ENCODE measurements at places on chromosomes 1 and 21.

- no peak for DNase-seq
Observed at GRCh38 chr1:6133146-6133895, 46.8 kb downstream of the CHD5 start.

DNA sequence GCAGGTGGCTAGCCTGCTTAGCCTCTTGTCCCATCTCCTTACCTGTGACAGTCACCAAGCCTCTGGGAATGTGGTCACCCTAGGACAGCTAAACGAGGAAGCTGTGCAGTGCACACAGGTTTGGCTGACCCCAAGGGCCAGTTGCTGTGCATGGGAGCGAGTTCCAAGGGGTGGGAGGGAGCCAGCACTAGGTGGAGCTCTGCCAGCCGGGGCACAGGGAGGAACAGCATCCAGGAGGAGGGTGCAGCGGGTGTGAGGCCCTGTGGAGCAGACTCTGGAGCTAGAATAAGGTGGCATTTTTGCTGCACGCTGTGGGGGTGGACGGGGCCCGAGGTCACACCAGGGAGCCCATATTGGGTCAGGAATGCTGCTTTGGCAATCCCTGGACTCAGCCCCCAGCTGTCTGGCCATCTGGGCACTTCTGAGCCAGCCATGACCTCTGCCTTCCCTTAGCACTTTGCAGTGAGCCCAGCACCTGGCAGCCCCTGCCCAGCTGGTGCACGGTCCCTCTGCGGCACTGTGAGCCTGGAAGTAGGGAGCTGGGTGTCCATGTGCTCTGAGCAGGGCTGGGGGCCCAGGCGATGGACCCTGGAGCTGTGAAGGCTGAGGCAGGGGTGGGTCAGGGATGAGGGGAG lies 8.7 kb downstream of the PDXK start:
- DNase-seq = no peak

DNA sequence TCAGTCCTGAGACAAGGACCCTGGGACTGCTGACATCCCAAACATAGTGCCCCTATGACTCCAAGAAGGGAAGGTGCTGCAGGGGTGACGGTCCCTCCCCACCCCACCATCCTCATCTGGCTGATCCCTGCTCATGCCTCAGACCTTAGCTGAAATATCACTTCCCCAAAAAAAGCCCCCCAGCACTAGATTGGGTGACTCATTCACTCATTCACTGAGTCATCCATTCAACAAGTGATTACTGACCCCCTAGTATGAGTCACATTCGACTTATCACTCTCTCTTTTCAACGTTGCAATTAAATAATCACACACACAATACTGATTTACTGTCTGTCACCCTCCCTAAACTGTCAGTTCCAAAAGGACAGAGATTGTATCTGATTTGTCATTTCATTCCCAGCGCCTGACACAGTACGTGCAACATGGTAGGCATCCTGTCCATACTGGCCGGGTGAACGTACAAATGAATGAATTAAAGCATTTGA lies 48.6 kb downstream of the HIVEP3 start:
- DNase-seq = no peak

GRCh38 chr1:150322310-150322709 lies 977 bp downstream of the PRPF3 start:
- no peak for DNase-seq

DNA sequence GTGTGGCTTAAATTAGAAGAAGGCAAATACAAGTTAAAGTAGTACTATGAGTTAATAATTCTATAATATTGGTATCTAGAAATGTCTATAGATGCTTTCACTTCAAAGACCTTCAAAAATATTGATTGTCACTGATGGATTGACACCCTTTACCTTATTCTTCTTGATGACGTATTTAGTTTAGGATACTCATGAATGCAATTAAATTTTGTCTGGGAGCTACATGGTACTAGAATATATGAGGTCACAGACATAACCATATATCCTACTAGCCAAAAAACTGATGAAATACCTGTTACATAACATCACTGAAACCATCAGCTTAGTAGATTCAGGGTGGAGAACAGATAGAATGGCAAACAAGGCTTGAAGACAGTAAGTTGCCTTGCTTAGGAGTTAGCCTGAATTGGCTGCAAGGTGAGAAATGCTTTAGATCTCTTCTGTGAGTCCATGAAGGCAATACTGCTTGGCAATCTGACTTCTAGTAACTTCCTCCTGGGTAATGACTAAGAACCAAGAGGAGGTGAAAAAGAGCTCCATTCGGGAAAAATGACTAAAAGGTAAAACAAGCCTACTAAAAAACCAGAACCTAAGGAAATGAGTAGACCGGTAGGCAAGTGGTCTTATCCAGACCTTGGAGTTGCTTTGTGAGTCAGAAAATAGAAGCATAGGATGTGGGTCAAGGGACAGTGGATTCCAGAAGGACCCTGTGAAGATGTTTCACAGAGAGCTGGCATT lies 16.9 kb upstream of the ARHGAP29 start:
- DNase-seq = no peak

- DNase-seq = no peak
Observed at GRCh38 chr1:32094746-32095521, 12.9 kb upstream of the KPNA6 start.

GRCh38 chr1:9320520-9321479 lies 28.1 kb downstream of the SPSB1 start:
- no peak for DNase-seq
